ENCODE measurements at places on chromosomes 7 and 10.

DNA sequence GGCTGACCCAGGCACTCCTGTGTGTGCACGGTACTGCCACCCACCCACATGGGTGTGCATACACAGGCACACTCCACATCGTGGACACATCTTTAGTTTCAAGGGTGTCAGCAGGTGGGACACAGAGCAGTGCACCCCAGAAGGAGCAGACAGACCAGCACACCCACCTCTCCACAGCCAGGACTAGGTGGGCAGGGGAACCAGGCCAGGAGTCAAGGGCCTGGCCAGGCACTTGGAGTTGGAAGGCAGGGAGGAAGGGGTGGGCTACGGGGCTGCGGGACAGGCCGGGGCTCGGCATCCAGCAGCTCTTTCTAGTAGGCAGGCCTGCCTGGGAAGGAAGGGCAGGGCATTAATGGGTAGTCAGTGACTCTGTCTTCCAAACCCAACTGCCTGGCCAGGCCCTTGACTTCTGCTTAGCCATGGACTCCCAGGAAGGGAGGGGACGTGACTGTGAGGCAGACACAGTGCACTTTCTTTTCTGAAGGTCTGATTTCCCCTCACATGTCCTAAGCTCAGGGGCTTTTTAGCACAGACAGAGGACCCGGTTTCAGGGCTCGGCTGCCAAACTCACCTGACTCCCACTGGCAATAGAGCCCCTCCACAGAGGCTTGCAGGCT lies 14.6 kb downstream of the RASGEF1A start:
- no peak for DNase-seq
- H3K4me1 ChIP-seq, result peaks cover 7% of the 10 kb centered on the region
- H3K27me3 ChIP-seq, result no peaks in the 10 kb centered on the region
- H3K36me3 ChIP-seq, result no peaks in the 10 kb centered on the region

GRCh38 chr10:3761904-3762303 lies 23.1 kb downstream of the KLF6 start:
- H3K27ac ChIP-seq, result no peak overlapping the region
- H3K36me3 ChIP-seq, result peaks cover 16% of the 10 kb centered on the region
- H3K4me1 ChIP-seq, result peaks cover 99% of the 10 kb centered on the region
- no peaks in the 10 kb centered on the region for H3K27me3 ChIP-seq
- H3K4me3 ChIP-seq, result no peak overlapping the region

GRCh38 chr7:1931951-1932270 lies 261.8 kb downstream of the ELFN1 start:
- DNase-seq, result no peak
- H3K4me3 ChIP-seq, result no peak overlapping the region
- peaks cover 16% of the 10 kb centered on the region for H3K27me3 ChIP-seq
- peak overlapping the region; percentile 31 for H3K27ac ChIP-seq
- peaks cover 6% of the 10 kb centered on the region for H3K36me3 ChIP-seq

GRCh38 chr10:26439406-26440087 lies 1.4 kb downstream of the APBB1IP start:
- H3K4me1 ChIP-seq, result peaks cover 72% of the 10 kb centered on the region
- H3K27ac ChIP-seq, result peak overlapping the region; percentile 98
- H3K4me3 ChIP-seq, result peak overlapping the region; percentile 90
- no peak for DNase-seq

DNA sequence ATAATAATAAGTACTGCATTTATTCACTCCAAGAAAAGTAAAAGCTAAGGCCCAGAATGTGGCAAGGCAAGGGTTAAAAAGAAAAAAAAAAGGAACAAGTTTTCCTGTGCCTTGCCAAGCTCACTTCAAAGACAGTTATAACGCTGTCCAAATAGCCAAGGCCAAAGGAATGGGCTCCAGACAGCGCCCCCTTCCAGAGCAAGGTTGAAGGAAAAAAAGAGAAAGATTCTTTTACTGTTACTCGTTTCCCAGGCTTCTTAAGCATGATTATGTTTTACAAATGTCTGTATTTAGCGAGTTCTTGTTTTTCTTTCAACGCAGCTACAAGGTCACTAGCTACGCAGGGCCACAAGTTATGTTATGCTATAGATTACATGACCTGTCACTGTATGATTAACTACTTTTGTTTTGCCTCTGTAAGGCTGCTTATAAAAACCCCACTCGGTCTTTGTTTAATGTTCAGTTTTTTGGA lies 9.1 kb upstream of the EIF4H start:
- no peaks in the 10 kb centered on the region for H3K27me3 ChIP-seq
- no peak overlapping the region for H3K27ac ChIP-seq
- H3K4me1 ChIP-seq, result no peaks in the 10 kb centered on the region
- H3K4me3 ChIP-seq, result no peak overlapping the region

GRCh38 chr7:40541336-40541735 lies 406.5 kb downstream of the SUGCT start:
- H3K4me1 ChIP-seq, result no peaks in the 10 kb centered on the region
- no peaks in the 10 kb centered on the region for H3K36me3 ChIP-seq
- H3K27ac ChIP-seq, result no peak overlapping the region
- H3K4me3 ChIP-seq, result no peak overlapping the region
- no peak for DNase-seq

DNA sequence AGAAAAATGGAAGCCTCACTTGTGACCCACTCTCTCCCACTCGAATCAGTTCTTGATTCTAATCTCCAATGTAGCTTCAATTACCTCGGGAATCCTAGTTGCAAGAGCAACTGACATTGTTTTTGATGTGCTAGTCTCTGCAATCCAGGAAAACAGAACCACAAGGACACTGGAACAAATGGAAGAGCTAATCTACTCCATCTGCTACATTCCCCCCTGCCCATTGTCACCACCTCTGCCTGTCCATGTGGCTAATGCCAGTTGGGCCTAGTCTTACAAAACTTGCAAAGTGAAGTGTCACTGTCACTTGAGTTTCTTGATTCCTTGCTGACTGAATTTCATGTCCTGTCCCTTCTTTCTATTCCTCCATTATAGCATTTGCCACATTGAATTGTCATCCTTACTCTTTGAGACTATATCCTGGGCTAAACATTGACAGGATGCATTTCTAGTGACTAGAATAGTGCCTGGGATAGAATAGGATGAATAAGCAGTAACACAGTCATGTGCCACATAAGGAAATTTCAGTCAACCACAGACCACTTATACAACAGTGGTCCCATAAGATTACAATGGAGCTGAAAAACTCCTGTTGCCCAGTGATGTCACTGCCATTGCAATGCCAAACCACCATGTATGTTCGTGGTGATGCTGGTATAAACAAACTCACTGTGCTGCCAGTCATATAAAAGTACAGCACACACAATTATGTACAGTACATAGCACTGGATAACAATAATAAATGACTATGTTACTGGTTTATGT lies 13.5 kb downstream of the GCC1 start:
- no peak overlapping the region for H3K4me3 ChIP-seq
- no peaks in the 10 kb centered on the region for H3K4me1 ChIP-seq
- no peak overlapping the region for H3K27ac ChIP-seq
- H3K36me3 ChIP-seq, result peaks cover 1% of the 10 kb centered on the region
- no peak for DNase-seq

- peaks cover 27% of the 10 kb centered on the region for H3K4me1 ChIP-seq
- H3K36me3 ChIP-seq, result peaks cover 17% of the 10 kb centered on the region
- DNase-seq, result no peak
- no peak overlapping the region for H3K4me3 ChIP-seq
These were observed 26.1 kb downstream of the PLAC9 start for GRCh38 chr10:80158598-80159127.

DNA sequence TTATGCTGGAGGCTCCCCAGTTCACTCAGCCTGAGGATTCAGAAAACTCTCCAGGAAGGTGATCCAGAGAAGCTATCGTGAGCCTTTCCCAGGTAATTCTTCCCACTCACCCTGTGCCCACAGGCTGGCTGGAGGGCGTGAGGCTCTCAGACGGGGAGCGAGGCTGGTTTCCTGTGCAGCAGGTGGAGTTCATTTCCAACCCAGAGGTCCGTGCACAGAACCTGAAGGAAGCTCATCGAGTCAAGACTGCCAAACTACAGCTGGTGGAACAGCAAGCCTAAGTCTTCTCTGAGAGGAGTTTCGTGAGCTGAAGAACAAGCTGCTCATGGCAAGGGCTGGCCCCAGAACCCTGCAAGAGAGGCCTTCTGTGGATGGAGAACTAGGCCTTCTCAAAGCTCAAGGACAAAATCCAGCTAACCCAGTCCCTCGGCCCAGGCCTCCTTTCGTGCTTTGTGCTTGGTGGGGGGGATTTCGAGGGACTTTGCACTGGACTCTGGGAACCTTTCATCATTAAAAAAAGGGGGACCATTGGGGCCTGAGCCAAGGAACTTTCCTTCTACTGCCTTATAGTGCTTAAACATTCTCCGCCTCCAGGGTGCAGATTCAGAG lies 23.6 kb downstream of the NOBOX start:
- DNase-seq, result no peak
- H3K27ac ChIP-seq, result no peak overlapping the region
- H3K36me3 ChIP-seq, result peaks cover 5% of the 10 kb centered on the region

DNA sequence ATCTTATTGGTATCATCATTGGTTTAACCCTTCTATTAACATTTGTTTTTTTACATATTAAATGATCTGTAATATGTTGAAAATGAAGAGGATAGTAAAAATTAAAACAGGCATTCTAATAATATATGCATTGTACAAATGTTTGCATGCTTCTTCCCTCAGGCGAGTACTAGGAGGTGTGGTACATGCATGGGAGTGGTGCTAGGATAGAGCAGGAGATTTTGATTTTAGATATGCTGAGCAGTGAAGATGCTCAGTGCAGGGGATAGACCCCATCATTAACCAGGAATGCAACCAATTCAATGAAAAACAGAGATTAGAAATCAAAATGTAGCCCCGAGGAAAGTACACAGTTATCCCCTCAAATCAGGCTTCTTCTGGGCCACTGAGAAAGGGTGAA lies 916.4 kb downstream of the LRMDA start:
- DNase-seq, result no peak
- H3K27ac ChIP-seq, result no peak overlapping the region
- H3K27me3 ChIP-seq, result no peaks in the 10 kb centered on the region
- no peaks in the 10 kb centered on the region for H3K4me1 ChIP-seq

DNA sequence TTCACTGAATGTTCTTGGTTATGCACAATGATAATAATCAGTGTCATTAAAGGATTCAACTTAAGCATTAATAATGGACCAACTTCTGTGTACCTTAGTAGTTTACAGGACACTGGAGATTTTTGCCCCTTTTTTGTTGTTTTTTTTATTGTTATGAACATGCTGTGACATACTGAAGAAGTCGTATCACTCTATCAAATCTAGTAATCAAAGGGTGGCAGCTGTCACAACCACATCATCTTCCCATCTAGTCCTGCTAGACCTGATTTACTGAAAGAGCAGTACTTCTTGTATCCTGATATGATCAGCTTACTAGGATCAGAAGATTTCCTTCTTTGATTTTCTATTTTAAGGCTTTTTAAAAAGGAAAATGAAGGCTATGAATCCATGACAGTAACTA lies 504.6 kb upstream of the CELF2 start:
- no peak overlapping the region for H3K4me3 ChIP-seq
- no peaks in the 10 kb centered on the region for H3K4me1 ChIP-seq
- no peak for DNase-seq
- H3K27ac ChIP-seq, result no peak overlapping the region
- no peaks in the 10 kb centered on the region for H3K36me3 ChIP-seq

DNA sequence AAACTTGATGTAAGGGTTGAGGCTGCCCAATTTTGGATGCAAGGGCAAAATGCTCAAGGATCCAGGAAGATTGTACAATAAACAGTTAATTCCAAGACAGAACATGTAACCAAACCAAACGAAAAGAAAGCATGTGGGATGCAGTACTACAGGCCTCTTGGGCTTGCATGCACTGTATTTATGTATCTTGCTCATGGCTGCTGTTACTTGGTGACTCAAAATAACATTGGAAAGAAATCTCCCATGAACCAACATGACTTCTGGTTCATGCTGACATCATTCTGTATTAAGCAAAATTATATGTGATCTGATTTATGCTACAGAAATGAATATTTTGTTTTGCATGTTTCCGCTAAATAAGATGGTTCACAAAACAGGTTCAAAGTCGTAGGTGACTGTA lies 65.9 kb upstream of the FZD1 start:
- DNase-seq, result no peak
- no peaks in the 10 kb centered on the region for H3K36me3 ChIP-seq
- H3K4me1 ChIP-seq, result no peaks in the 10 kb centered on the region
- H3K4me3 ChIP-seq, result no peak overlapping the region
- H3K27ac ChIP-seq, result no peak overlapping the region

GRCh38 chr10:97534746-97535367 lies 36.1 kb downstream of the UBTD1 start:
- H3K4me3 ChIP-seq, result no peak overlapping the region
- H3K36me3 ChIP-seq, result no peaks in the 10 kb centered on the region
- no peaks in the 10 kb centered on the region for H3K27me3 ChIP-seq
- no peak overlapping the region for H3K27ac ChIP-seq
- no peaks in the 10 kb centered on the region for H3K4me1 ChIP-seq

GRCh38 chr7:28405662-28406061 lies 6.7 kb upstream of the CREB5 start:
- H3K4me3 ChIP-seq, result no peak overlapping the region
- peaks cover 67% of the 10 kb centered on the region for H3K27me3 ChIP-seq
- peaks cover 39% of the 10 kb centered on the region for H3K4me1 ChIP-seq
- H3K36me3 ChIP-seq, result peaks cover 3% of the 10 kb centered on the region
- DNase-seq, result no peak

GRCh38 chr10:113133497-113134115 lies 183.6 kb downstream of the TCF7L2 start:
- H3K4me3 ChIP-seq, result no peak overlapping the region
- no peak overlapping the region for H3K27ac ChIP-seq
- H3K36me3 ChIP-seq, result no peaks in the 10 kb centered on the region
- peaks cover 14% of the 10 kb centered on the region for H3K27me3 ChIP-seq

- H3K36me3 ChIP-seq, result no peaks in the 10 kb centered on the region
- no peak overlapping the region for H3K27ac ChIP-seq
- peaks cover 73% of the 10 kb centered on the region for H3K27me3 ChIP-seq
- H3K4me3 ChIP-seq, result no peak overlapping the region
- H3K4me1 ChIP-seq, result no peaks in the 10 kb centered on the region
- no peak for DNase-seq
These were observed 97.9 kb upstream of the IL6 start for GRCh38 chr7:22629056-22629455.

DNA sequence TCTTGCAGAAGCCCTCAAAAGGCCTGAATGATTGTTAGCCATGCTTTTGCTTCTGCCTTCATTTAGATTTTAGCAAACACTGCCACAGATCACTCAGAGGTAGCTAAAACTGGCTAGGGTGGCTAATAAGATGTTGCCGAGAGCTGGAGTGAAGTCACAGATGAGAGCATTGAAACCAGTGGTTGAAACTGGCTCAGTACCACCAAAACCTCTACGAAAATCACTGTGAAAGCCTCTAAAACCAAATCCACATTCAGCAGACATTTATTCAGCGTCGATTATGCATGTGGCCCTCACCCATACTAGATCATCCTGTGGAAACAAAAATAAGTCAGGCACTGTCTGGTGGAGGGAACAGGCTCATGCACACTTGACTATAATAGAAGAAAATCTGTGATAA lies 50.8 kb downstream of the PIK3CG start:
- DNase-seq, result peak; percentile 52
- H3K4me3 ChIP-seq, result no peak overlapping the region
- H3K36me3 ChIP-seq, result peaks cover 12% of the 10 kb centered on the region
- H3K4me1 ChIP-seq, result peaks cover 13% of the 10 kb centered on the region
- no peaks in the 10 kb centered on the region for H3K27me3 ChIP-seq

- DNase-seq, result peak; percentile 95
- peak overlapping the region; percentile 91 for H3K4me3 ChIP-seq
- H3K4me1 ChIP-seq, result peaks cover 83% of the 10 kb centered on the region
- no peaks in the 10 kb centered on the region for H3K27me3 ChIP-seq
These were observed 13.3 kb upstream of the DDIT4 start for GRCh38 chr10:72260239-72260975.

Data from activated T-cell treated with anti-CD3 and anti-CD28 coated beads, Interleukin-2, amount 50 U/mL, for 72 hours (primary cell).